ENCODE measurements at places on chromosomes 2 and 18. TPM values are rescaled to one million over a fixed set of nuclear protein-coding genes. Genes with fewer than 3 reads are reported as not detected.

The RNU2-63P gene
- not detected for total RNA-seq

The PLEK gene
- 2.7 TPM for total RNA-seq

GRCh38 chr2:79128406-79128805, 8.1 kb downstream of the REG1A start:
- DNase-seq: no peak

- DNase-seq: no peak
These were observed 239.9 kb downstream of the PAX3 start for GRCh38 chr2:222058819-222059445.
